ENCODE measurements at places on chromosomes 2 and 18. TPM values are rescaled to one million over a fixed set of nuclear protein-coding genes. Genes with fewer than 3 reads are reported as not detected.

IRS1 gene
- 13.8 TPM for total RNA-seq

DNA sequence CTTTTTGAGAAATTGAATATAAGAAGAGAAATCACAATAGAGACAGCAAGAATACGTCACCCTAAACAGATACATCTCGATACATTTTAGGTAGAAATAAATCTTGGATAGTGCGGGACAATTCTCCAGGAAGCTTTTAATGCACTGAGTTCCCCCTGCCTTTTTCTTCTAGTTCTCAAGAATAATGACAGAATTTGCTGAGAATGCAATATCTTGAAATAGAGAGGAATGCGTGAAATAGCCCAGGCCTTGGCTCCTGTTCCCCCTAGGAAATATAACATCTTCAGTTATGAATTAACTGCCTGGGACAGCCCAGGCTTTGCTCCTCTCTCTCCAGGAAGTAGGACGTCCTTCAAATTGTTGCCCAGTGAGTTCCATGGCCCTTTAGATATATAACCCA, 7.6 kb upstream of the NRXN1 start:
- no peak for DNase-seq

GRCh38 chr2:210003359-210003758, 921 bp downstream of the RPE start:
- no peak for DNase-seq

GRCh38 chr2:65320042-65320725, 92.6 kb downstream of the ACTR2 start:
- no peak for DNase-seq

DNA sequence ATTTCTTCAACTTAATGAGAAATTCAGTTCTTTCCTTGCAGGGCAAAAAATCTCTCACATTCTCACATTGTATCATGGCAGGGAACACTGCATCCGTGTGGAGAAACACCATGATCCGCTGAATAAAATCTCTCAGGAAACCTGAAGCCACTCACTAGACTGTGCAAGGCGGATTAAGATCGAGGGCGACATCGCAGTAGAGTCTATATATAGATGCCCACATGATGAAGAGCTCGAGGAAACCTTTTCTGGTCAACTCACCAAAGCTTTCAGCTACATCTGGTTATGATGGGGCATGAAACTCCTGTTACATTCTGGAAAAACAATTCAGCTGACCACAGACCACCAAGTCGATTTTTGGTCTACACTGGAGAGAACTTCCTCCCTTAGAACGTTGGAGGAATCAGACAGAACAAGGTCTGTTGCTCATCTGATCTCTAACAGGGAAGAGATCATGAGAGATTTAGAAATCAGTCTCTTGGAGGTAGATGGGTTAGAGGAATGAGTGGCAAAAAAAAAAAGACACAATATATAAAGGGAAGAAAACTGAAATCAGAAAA, 162.9 kb upstream of the ZNF516 start:
- no peak for DNase-seq

Data from aorta (tissue), 5 donors.